ENCODE measurements at places on chromosomes 11 and 22.
A peak's percentile ranks its signal among the peaks of the same experiment; 100 is the strongest.

DNA sequence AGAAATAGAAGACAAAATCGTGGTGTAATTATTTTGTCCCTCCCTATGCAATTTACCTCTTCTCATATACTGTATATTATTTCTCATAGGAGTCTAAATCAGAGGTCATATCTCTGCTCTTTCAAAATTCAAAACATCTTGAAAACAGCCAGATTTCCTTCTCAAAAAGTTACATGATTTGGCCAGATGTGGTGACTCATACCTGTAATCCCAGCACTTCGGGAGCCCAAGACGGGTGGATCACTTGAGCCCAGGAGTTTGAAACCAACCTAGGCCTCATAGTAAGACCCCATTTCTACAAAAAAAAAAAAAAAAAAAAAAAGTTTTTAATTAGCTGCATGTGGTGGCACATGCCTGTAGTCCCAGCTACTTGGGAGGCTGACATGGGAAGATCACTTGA is 29.0 kb upstream of the DNAJB7 start:
- no peak for DNase-seq

DNA sequence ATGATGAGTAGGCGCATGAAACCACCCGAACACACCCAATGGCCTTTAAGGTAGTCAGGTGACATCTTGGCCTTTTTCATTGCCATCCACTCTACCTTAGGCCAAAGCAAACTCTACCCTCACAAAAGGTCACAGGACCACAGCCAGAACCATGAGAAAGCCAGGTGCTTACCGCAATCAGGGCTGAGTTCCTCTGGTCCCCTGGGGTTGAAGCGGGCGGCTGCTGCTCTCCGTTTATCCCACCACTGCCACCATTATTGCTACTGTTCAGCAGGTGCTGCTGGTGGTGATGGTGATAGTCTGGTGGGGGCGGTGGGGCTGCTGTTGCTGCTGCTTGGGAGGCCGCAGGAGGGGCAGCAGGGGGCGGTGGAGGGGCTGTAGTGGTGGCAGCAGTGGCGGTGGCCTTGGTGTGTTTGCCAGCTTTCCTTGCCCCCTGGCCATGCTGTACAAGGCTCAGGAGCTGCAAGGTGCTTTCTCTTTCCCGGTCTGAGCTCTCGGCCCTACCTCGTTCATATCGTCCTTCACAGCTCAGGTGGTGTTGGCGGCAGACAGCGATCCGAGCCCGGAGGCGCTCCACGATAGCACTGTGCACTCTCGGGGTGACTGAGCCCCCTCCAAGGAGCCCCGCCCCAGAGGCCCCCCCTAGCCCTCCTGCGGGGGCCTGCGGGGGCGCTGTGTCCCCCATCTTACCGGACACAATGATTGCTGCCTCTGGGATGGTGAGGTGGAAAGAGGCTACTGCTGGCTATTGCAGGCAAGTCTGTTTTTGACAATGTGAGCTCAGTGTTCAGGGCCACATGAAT is 1.6 kb downstream of the MAML2 start:
- peak; percentile 64 for DNase-seq

GRCh38 chr11:74989260-74989638 is 516 bp downstream of the NEU3 start:
- DNase-seq, result peak; percentile 43

DNA sequence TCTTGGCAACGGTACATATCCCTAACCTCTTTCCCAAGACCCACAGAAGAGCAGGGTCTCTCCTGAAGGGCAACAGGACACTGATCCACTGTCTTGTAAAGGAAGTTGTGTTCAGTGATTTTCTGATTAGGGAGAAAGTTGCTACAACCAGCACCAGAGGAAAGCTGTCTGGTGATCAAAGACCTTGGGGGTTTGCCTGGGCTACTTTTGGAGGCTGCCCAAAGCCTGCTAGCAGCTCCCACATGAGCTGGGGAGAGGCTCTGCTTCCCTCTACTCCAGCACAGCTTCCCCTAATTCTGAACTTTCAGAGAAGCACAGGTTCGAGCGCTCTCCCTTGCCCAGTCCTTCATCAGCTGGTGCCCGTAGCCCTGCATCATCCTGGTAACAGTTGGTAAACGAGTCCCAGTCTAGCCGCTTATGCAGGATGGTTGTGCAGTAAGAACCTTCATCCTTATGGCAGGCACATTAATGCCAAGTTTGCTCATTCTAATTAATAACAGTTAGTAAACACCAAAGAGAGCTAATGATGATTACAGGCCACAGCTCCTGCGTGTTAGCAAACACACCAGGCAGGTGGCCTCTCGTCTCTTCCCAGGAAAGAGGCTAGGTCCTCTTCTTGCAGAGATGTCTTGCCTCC is 173.1 kb downstream of the NTM start:
- DNase-seq, result no peak

DNA sequence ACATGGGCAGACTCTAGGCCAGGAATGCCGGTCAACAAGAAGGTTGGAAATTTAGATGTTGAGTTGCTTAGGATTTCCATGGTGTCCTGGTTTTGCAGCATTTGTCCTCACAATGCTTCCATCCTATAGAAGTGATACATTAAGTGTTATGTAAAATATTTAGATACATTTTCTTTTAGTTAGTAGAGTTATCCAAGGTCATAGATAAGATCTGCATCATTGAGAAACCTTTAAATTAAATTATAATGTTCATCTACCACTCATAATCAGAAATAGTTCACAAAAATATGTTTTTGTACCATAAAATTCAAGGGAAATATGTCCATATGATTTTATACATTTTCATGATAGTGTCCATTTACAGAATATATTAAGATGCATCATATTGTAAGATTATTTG is at the start of gene OR51F1:
TSS of gene OR51F1 (minus strand) at position 101 of the 400 bp plus-strand sequence. CDS start at position 101, 0 bp downstream.
- DNase-seq, result no peak

DNA sequence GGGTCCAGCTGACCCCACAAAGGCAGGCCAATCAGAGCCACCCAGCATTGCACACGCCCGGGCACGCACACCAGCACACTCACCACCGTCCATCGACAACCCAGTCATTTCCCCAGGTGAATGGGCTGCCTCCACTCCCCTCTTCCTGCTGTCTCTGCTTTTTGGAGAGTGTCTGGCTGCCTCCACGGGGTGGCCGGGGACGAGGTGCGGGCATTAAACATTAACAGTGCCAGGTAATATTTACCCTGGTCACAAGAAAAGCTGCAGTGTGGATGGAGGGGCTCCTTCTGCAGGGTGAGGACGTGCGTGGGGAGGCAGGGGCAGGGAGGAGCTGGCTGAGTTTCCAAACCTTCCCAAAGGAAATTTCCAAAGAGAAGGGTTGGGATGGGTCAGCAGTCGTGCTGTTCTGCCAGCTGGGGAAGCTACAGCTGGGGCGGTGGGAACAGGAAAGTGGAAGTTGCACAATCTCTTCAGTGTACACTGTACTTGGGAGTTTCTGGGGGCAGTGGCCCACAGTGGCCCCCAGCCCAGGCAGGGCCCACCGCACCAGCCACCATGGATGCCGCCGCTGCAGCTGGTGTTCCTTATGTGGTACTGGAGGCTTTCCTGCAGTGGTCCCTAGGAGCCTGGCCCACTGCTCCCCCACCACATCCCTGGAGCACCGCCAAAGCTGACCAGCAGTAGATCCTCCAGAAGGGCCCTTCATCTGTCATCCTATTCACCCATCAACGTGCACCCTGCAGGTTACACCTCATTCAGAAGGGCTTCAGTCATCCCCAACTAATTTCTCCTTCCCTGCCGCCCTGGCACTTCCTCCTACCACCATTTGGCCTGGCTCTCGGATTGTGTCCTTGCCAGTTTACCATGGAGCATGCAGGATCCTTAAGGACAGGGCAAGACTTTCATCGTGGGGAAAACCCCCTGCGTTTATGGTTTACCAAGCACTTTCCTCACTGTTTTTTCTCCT is at the start of gene FXYD2:
TSS of gene FXYD2 (minus strand) at position 174 of the 967 bp plus-strand sequence. CDS start at position 108, 66 bp downstream.
- DNase-seq, result no peak

GRCh38 chr11:114077482-114078305 is 18.2 kb downstream of the ZBTB16 start:
- no peak for DNase-seq

DNA sequence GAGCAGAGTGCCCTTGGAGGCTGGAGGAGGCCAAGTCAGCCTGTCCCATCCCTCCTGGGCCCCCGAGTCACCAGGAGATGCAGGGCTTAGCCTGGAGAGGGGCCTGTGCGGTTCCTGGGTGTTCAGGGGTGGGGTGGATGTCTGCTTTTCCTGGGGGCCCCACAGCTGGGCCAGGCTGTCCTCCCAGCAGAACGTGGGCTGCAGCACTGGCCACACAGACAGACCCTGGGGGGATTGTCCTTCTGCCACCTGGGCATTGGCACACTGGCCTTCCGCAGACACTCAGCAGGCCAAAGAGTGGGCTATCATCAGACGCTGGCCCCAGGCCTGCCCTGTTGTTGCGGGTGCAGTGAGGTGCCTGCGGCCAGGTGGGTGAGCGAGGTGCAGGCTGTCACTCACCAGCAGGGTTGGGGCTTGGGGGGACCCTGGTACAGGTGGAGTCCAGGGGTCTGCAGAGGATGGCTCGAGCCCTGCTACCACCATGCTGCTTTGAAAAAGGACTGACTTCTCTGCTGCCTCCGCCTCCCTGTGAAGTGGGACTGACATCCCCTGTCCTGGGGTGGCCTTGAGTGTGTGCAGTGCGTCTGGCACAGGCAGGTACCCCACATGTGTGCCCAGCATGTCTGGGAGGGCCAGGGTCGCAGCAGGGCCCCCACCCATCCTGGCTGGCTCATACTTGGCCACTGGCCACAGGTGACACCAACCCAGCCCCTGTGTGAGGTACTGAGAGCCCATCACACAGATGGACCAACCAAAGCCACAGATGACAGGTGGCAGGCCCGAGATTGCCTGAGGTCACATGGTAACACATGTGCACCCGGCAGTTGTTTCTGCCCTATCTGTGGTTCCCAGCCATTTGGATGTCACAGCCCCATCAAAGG is 39.0 kb upstream of the KCNQ1OT1 start:
- no peak for DNase-seq

DNA sequence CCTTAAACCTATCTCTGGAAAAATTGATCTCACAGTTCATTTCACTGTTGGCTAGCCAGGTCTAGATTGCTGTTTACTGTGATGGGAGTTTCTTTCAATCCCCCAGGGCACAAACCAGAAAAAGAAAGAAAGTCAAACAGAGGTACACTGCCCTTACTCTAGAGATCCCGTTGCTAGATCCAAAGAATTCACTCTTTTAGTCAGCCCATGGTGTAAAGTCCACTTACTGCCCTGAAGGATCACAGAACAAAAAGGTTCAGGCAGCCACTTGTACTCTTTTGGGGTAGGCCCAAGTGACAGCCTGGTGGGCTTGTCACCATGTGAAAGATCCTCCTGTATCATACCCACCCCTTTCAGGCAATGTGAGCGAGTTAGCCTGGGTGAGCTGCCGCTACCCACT is 162.6 kb upstream of the CCDC179 start:
- no peak for DNase-seq

Data from NAMALWA (cell line).